ENCODE measurements at places on chromosomes 7 and 10.

DNA sequence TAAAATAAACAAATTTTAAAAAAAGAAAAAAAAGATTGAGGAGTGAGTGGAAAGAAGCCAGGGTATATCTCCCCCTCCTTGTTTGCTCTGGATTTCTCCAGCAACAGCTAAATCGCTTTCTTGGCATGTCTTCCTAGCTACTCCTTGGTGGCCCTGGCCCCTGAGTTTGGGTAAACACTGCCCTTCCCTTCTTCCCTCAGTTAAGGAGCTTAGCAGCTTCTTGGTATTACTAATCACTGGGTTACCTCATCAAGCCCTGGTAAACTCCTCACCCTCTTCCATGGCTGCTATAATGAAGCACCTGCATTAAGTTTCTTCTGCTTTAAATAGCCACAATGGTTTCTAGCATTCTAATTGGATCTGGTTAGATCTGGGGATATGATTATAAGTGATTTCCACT is 269.8 kb downstream of the FZD1 start:
- no peak for DNase-seq

DNA sequence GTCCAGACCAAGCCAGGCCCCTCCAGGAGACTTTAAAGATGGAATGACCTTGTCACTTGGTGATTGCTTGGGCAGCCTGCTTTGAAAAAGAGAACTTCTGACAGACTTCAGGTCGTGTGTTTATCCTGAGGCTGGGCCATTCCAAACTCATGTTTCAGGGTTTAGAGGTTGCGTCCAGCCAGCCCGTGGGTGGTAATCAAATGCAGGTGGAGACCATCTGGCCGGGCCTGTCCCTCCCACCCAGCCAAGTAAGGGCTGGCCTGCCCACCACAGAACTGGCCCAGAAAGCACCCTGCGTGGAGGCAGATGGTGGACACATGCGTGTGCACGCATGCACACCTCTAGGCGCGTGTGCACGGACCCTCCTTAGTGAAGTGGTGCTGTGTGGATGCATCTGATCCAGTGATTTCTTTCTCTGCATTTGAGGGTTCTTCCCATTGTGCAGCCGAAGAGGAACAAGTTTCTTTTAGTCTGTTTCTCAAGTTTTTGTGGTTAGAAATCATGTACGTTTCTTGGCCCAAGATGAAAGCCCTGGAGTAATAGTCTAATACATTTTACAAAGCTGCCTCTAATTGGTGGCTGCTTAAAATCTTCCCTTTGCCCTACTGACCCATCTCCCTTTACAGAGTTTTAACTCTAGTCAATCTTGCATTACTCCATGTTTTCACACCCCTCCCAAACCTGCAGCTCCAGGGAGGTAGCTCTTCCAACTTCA is 43.0 kb downstream of the SUFU start:
- no peak for DNase-seq

- DNase-seq, result no peak
Observed at GRCh38 chr10:124529661-124530214, 68.1 kb downstream of the LHPP start.

GRCh38 chr7:15603124-15603523 is 41.3 kb upstream of the AGMO start:
- DNase-seq, result no peak

GRCh38 chr10:75209921-75210281 is 695 bp upstream of the VDAC2 start:
- no peak for DNase-seq

DNA sequence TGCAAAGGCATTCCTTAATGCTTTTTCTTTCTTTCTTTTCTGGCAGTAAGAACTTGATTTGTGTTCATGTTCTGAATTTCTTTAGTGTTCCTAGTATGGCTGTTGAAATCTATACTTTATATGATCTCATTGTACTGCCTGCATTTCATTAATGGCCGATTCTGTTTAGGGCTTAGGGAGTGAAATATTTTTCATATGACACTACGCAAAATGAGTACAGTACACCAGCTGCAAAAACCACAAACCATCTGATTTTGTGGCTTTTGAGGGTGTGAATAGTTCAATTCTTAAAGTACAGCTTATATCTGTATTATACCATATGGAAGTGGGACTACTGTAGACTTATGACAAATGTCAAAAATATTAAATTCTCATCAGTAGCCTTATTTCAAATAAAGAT is 69.1 kb upstream of the FOXP2 start:
- DNase-seq, result no peak

DNA sequence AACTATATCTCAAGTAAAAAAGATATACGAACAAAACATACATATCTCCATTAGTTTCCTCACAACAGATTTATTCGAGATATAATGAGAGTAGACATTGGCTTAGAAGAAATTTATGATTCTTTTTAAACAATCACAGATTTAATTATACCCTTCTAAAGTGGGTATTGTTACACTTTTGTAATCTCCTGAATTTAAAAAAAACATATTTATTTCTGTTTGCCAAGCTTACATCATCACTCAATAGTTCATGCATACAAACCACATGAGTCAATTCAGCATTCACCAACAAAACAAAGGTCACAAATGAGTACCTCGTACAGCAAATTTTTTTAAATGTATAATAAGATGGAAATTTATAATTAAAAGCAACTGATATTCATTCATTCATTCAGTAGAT is 17.6 kb downstream of the LRRN3 start:
- peak; percentile 32 for DNase-seq

DNA sequence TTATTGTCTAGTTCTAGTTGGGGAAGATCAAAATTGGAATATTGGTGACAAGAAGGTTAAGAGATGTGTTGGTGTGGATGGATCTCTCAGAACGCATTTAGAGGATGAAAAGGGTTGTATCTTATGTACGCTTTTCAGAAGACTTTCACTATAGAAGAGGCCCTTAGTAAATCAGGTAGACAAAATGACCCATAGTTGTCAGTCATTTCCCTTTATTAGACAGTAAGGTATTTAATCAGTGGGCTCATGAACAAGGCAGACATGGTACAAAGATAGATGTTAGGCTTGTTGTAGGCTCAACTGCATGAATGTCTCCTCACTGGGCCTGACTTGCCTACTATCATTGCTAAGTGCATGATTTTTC is 359.2 kb downstream of the PHF14 start:
- DNase-seq, result no peak

DNA sequence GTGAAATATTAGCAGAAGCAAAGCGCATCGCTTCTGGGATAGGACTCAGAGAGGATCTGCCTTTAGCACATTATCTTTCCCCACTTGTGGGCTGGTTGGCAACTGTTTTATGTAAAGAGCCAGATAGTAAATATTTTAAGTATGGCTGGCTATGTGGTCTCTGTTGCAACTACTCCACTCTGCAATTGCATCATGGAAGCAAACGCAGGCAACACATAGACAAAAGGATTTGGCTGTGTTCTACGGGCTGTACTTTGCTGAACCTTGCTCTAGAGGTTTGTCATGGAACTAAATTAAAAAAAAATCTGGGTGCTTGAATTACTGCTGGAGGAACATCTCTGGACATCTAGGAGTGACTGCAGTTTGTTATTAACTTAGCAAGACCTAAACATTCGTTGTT is 307.8 kb upstream of the TPK1 start:
- DNase-seq, result no peak

DNA sequence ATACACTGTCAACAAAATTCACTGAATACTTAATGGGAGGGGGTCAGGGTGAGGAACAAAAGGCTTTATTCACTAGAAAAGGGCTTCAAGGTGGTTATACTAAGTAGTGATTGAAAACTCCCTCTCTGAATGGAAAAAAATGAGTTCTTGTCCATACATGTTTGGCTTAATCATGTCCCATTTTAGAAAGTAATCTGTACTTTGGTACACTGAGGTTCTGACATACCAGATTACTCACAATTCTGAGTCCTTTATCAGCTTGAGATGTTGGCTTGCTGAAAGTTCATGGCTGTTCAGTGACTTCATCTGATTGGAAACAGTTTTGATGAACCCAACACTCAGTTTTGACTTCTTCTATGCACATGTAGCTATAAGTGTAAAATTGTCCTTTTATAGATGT is 12.8 kb upstream of the NOBOX start:
- DNase-seq, result no peak

- no peak for DNase-seq
Observed at GRCh38 chr10:6990891-6991290, 410.8 kb upstream of the PRKCQ start.

- DNase-seq, result no peak
Observed at GRCh38 chr7:8131694-8132605, 130.0 kb downstream of the ICA1 start.

DNA sequence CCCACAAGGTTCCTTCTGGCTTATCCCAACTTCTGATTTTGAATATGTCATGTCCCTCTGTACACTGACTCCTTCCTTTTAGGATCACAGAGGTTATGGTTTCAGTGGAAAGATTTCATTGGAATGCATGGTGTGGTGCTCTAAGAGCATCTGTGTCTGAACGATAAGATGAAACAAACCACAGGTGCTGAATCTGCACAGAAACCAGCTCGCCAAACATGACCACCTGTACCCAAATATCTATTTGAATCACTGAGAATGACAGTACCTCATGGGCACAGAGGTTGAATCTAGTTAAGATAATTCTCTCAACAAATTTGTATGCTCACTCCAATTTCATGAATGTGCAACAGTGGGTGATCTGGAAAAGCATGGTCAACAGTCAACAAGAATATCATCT is 105.3 kb downstream of the DGKI start:
- no peak for DNase-seq

- DNase-seq, result no peak
Observed at GRCh38 chr7:6317797-6318438, 45.5 kb upstream of the CYTH3 start.

DNA sequence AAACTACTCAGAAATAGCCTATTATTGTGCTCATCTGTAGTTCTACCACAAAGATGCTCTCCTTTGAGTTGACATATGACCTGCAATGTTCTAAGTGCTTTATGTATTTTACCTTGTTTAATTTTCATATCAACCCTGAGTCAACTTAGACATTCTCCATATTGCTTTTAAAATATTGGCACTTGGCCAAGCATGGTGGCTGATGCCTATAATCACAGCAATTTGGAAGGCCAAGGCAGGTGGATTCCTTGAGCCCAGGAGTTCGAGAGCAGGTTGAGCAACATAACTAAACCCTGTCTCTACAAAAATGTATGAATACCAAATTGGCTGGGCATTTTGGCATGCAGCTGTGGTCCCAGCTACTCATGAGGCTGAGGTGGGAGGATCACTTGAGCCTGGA is 50.6 kb downstream of the PRKG1 start:
- no peak for DNase-seq

DNA sequence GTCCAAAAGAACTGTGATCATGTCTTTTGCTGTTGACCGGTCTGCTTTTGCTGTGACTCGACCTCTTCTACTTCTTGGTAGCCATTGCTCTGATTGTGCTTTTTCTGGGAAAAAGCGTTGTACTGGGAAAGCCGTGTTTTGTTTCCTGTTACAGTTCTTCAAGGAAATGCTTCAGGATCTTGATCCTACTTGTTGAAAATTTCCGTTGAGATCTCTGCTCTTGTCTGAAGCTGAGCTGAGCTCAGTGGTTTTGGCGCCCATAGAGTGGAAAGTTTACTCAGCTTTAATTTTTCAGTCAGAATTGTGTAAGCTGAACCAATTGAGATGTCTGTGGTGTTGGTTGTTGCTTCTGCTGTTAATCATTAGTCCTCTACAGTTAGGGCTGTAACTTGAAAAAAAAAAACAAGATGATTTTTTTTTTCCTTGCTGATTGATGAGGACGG is 302.2 kb downstream of the CCDC3 start:
- no peak for DNase-seq

- DNase-seq, result no peak
Observed at GRCh38 chr10:131577786-131578471, 266.4 kb upstream of the TCERG1L start.

GRCh38 chr7:24966802-24967201 is 13.2 kb downstream of the OSBPL3 start:
- DNase-seq, result no peak

DNA sequence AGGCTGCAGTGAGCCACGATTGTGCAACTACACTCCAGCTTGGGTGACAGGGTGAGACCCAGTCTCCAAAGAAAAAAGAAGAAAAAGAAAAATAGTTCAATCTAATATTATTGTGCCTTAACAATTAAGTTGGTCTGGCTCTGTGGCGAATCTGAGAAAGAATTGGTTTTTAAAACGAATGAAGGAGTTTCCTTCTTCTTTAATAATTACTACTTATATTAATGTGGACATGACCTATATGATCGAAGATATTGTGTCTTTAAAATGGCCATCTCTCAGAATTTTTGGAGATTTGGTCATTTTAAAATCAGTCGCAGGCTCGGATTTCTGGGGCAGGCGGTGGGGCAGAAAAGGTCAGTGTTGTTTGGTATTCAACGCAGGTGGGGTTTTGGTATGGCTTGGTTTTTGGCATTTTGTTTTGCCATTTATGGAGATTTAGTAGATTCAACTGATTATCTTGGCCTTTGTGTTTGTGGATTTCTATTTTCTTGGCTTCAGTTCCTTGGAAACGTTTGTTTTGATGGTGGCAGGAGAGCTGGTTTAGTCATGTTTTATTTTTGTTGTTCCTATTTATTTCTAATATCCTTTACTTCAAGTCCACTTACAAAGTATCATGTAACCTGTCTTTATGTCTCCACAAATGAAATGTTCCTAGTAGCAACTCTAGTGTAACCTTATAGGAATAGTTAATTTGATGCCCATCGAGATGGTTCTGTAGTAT is 178.8 kb upstream of the MKLN1 start:
- no peak for DNase-seq

- DNase-seq, result no peak
Observed at GRCh38 chr10:7391748-7392147, 19.1 kb downstream of the SFMBT2 start.

GRCh38 chr10:62037166-62037831 is 135.8 kb downstream of the ARID5B start:
- DNase-seq, result peak; percentile 23

DNA sequence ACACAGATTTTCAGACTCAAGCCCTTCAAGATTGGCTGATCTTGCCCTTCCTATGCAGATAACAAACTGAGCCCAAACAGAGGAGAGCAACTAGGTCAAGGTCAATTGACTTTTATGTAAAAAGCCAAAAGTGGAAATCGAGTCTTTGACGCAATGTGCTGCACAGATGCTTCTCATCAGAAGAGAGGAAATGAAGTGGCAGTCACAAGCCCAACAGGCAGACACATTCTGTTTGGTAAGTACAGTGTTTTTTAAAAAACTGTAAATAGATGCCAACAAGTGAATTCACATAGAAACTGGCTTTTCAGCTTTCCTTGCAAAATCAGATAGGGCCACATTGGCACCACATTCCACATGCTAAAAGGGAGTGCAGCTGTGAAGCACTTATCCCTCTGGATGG is 606.6 kb downstream of the KCNMA1 start:
- no peak for DNase-seq

GRCh38 chr7:916291-916941 is 38.1 kb downstream of the ADAP1 start:
- no peak for DNase-seq
